ENCODE measurements at places on chromosomes 16 and 17.

GRCh38 chr17:1347589-1348323 lies 52.3 kb downstream of the YWHAE start:
- no peak for DNase-seq

DNA sequence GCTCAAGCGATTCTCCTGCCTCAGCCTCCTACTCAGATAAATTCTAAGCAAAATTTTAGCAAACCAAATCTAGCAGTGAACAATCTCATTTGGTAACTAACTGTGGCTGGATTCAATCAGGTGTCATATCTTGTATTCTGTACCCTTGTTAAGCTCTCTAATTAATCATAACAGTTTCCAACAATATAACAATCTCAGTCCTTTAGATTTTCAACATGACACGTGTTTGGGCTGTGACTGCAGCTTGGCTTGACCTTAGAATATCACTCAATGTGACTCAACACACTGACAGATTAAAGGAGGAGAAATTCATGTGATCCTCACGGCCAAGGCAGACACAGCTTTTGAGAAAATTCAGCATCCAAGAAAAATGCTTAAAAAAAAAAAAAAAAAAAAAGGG lies 133.6 kb downstream of the BANP start:
- no peak for DNase-seq

DNA sequence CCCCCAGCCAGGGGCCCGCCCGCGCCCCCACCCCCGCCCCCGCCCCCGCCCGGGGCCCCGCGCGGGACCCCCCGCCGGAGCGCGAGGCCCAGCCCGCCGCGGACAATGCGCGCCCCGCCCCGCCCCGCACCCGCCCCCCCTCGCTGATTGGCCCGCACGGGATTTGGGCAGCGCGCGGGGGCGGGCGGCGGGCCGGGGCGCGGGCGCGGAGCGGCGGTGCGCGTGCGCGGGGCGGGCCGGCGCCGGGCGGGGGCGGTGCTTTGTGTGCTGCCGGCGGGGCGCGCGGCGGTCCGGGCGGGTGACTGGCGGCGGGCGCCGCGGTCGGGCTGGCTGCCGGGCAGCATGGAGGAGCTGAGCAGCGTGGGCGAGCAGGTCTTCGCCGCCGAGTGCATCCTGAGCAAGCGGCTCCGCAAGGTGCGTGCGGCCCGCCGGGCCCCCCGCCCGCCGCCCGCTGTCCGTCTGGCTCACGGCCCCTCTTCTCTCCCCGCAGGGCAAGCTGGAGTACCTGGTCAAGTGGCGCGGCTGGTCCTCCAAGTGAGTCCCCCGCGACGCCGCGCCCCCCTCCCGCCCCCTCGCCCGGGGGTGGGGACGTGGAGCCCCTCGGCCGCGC lies at the start of gene CBX2:
Gene CBX2, plus strand, starts transcription at position 255 of the 610 bp plus-strand sequence. Its CDS starts 88 bp downstream, at position 343.
- peak; percentile 74 for DNase-seq

GRCh38 chr16:88194397-88195268 lies 188.1 kb upstream of the ZNF469 start:
- DNase-seq, result no peak

- no peak for DNase-seq
These were observed 123.2 kb upstream of the ANKFN1 start for GRCh38 chr17:56030009-56030624.

- no peak for DNase-seq
These were observed 610 bp downstream of the RFNG start for GRCh38 chr17:82050761-82051641.

- DNase-seq, result peak; percentile 72
These were observed 2.3 kb downstream of the RPUSD1 start for GRCh38 chr16:785563-786535.

DNA sequence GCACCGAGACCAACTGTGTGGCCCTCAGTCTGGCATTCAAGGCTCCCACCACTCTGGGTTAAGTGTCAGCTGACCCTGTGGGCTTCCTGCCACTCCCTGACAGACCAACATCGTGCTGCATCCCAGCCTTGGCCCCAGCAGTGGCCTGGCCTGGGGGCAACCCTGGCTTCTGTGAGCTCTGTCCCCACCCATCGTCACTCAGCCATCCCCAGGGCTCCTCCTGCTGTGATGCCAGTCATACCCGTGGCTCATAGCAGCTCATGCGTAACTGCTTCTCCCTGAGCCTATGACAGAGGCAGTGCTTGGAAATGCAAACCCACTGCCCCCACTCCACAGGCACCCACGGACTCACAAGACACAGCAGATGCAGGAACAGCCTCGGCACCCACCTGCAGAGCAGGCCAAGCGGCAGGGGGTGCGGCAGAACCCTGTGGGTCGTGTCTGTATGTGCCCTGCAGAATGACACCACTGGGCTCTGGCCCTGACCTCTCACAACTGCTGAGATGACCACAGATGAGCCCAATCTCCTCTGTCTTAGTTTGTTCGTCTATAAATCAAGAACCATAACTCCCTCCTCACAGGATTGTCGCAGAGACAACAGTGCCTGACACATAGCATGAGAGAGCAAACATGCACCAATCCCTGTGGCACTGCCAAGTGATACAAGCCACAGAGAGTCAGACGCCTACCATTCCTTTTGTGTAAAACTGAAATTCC lies 26.6 kb downstream of the PIEZO1 start:
- DNase-seq, result no peak

GRCh38 chr16:51994597-51994996 lies 552.3 kb downstream of the TOX3 start:
- DNase-seq, result no peak

DNA sequence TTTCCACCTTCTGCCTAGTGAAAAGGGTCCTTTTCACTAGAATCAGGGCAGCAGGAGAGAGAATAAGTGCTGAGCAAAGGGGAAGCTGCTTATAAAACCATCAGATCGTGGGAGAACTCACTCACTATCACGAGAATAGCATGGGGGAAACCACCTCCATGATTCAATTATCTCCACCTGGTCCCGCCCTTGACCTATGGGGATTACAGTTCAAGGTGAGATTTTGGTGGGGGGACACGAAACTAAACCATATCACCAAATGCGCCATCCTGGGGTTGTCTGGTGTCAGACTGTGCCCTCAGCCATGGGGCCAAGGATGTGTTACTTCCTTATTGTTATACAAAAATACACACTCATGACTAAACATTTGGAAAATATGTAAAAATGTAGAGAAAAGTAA lies 10.4 kb upstream of the KATNB1 start:
- DNase-seq, result no peak

- DNase-seq, result no peak
These were observed 756 bp upstream of the USP7 start for GRCh38 chr16:8964462-8964861.

DNA sequence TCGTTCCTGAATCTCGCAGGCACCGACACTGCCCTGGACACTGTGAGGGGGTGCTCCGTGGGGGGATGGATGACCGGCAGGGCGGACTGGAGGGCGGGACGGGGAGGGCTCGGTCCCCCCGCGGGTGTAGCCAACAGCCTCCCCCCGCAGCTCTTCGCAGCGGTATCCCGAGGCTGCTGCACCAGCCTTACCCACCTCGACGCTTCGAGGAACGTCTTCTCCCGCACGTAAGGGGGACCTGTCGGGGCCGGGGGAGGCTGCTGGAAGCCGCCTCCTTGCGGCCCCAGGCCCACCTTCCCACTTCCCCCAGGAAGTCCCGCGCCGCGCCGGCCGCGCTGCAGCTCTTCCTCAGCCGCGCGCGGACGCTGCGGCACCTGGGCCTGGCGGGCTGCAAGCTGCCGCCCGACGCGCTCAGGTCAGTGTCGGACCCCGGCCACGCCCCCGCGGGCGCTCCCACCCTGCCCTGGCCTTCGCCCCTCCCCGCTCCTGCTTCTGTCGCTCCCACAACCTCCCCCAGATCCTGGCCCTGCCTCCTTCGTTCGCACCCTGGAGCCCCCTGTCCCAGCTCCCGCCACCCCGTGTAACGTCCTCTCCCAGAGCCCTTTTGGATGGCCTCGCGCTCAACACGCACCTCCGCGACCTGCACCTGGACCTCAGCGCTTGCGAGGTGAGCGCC lies 3.3 kb downstream of the CARMIL2 start:
- no peak for DNase-seq

DNA sequence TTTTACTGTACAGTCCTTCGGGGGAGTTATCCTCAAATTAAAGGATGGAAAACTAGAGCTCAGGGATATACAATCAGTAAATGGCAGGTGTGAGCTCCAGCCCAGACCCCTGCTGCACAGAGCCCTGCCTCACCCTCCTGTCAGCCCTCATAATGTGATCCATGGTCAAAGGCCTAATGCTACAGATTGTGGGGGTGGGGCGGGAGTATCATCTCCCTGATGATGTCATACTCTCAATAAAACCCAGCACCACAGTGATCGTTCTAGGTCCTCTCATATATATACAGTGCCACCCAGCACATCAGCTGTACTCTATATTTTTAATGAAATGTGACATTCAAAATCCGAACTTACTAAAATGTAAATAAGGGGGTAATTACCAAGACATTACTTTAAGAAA lies 61.5 kb downstream of the SLC39A11 start:
- no peak for DNase-seq

- no peak for DNase-seq
These were observed 107.0 kb upstream of the CACNG3 start for GRCh38 chr16:24149102-24149501.
